ENCODE measurements at places on chromosomes 2 and 18.

- H3K27me3 ChIP-seq: peaks cover 26% of the 10 kb centered on the region
- no peaks in the 10 kb centered on the region for H3K4me1 ChIP-seq
- no peak overlapping the region for H3K4me3 ChIP-seq
- H3K36me3 ChIP-seq: no peaks in the 10 kb centered on the region
- no peak for DNase-seq
- no peak overlapping the region for H3K27ac ChIP-seq
These were observed 155.8 kb downstream of the ALPK2 start for GRCh38 chr18:58473071-58473470.

DNA sequence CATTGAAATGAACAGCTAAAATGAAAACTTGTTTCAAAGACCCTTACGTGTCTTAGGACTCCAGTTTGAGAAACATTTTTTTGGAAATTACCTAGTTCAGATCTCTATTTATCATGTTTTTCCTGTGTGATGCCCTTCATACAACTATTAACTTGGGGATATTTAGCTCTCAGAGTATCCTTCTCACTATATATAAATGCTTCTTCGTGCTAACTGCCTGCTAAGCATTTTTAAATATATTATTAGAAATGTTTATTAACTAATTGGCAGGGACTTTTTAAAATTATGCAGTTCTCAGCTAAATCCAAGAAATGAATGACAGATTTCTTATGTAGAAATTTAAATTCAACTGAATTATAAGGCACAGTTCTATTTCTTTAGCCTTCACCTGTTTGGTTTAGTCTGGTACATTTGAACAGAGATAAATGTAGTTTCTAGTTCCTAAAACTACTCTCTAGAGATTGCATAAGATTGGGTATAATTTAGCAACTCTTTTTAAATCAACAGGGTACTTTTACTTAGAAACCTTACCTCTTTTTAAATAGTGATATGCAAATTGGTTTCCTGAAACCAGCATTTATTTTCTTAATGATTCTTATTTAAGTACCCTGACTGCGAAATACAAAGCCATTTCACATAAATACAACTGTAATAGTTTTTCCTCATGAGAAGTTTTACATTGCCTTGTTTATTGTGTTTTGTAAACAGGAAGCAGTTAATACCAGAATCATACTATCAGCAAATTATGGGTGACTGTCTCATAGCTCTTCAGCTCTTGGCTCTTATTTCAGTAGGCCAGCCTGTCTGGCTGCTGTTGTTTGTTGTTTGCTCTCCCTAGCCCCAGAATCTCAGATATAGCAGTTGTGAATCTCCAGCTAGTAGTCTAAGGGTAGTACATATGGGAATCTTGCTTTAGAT is 140.7 kb downstream of the PTRHD1 start:
- H3K36me3 ChIP-seq: no peaks in the 10 kb centered on the region
- no peaks in the 10 kb centered on the region for H3K4me1 ChIP-seq
- no peak overlapping the region for H3K27ac ChIP-seq
- no peak for DNase-seq

GRCh38 chr2:11514904-11515303 is 18.9 kb upstream of the GREB1 start:
- no peaks in the 10 kb centered on the region for H3K36me3 ChIP-seq
- DNase-seq: no peak
- H3K4me3 ChIP-seq: no peak overlapping the region
- no peak overlapping the region for H3K27ac ChIP-seq
- peaks cover 2% of the 10 kb centered on the region for H3K27me3 ChIP-seq

DNA sequence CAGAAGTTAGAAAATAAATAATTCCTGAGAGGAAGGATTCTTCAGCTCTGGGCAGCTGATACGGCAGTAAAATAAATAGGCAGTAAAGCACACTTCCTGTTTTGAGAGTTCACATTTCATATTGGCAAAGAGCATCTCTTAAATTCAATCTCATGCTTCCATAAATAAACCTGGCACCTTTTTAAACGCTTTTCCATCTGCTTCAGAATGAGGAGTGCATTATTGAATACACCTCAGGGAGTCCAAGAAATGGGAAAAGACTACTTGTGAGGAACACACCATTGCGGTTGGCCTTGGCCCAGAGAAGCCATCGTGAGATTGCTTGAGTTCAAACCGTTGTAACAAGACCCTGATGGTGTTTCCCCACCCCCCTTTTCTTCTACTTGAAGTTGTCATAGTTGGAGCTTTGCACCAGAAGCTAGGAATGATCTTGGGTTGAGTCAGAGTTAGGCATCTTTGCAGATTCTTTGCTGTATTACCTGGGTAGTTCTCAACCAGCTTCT is 123.9 kb downstream of the RDH14 start:
- H3K4me1 ChIP-seq: no peaks in the 10 kb centered on the region
- H3K36me3 ChIP-seq: no peaks in the 10 kb centered on the region
- no peak for DNase-seq
- H3K27ac ChIP-seq: no peak overlapping the region
- H3K27me3 ChIP-seq: peaks cover 9% of the 10 kb centered on the region

- peaks cover 5% of the 10 kb centered on the region for H3K27me3 ChIP-seq
- H3K4me1 ChIP-seq: peaks cover under 1% of the 10 kb centered on the region
- H3K27ac ChIP-seq: no peak overlapping the region
- no peaks in the 10 kb centered on the region for H3K36me3 ChIP-seq
- no peak overlapping the region for H3K4me3 ChIP-seq
These were observed 31.9 kb upstream of the GALNT14 start for GRCh38 chr2:31170071-31170698.

DNA sequence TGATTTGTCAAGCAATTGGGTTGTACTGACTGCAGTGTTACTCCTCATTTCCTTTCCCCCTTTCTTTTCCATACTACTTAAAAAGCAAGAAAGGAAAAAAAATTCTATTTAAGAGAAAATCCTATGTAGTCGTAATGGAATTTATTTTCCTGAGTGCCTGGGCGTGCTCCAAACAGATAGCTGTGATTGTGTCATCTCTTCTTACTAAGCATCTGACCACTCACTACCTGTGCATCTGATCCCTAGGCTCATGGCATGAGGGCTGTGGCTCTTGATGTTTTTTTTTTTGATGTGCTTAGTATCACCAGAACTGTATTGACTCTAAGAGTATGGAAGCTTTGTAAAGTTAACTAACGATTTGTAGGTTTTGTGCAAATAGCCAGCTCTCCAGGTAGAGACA is 19.0 kb downstream of the CRIM1 start:
- H3K36me3 ChIP-seq: no peaks in the 10 kb centered on the region
- peaks cover 2% of the 10 kb centered on the region for H3K27me3 ChIP-seq
- DNase-seq: no peak
- H3K27ac ChIP-seq: no peak overlapping the region

DNA sequence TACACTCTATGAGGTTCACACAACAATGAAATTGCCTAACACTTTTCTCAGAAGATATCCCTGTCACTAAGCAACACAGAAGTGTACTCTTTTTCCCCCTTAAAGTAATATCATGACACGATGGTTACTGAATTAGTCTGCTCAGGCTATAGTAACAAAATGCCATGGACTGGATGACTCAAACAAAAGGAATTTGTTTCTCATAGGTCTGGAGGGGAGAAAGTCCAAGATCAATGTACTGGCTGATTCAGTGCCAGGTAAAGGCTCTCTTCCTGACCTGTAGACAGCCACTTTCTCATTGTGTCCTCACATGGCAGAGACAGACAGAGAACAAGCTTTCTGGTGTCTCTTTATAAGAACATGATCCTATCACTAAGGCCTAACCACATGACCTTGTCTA is 211.9 kb downstream of the RBM43 start:
- no peak overlapping the region for H3K4me3 ChIP-seq
- no peaks in the 10 kb centered on the region for H3K36me3 ChIP-seq
- peaks cover 4% of the 10 kb centered on the region for H3K27me3 ChIP-seq
- H3K27ac ChIP-seq: no peak overlapping the region
- no peak for DNase-seq

- H3K27me3 ChIP-seq: no peaks in the 10 kb centered on the region
- DNase-seq: no peak
- no peak overlapping the region for H3K27ac ChIP-seq
- peaks cover 51% of the 10 kb centered on the region for H3K4me1 ChIP-seq
These were observed 12.9 kb downstream of the ARID5A start for GRCh38 chr2:96549466-96549785.

DNA sequence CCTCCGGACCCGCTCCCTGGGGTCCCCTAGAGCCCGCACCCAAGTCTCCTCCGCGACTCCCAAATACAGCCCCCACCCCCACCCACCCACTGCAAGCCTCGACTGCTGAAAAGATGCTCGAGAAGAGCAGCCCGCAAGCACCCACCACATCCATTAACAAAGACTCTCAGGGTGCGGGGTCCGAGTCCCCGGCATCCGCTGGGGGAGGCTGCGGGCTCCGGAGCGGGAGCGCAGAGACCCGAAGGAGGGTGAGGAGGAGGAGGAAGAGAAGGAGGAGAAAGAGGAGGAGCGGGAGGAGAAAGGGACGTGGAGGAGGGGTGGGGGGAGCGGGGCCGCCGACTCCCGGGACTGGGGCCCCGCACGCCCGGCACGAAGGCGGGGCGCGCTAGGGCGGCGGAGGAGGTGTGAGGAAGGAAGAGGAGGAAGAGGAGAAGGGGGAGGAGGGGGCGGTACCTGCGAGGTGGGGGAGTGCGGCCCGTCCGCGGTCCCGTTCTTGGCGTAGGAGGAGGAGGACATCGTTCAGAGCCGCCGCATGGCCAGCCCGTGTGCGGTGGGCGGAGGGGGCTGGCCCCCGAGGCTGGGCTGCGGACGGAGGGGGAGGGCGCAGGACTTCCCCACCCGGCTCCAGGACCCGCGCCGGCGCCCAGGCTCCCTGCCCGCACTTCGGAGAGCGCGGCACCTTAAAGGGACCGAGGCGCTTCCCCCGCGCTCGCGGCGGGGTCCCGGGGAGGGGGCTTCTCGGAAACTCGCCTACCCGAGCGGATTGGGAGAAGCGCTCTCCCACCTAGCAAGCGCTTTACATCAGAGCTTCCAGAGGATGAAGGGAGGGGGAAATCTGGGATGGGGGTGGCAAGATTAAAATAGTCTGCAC is at the start of gene CACNB4:
Gene CACNB4, minus strand, starts transcription at position 549 of the 871 bp plus-strand sequence.
- peak; percentile 8 for DNase-seq
- H3K4me1 ChIP-seq: peaks cover 14% of the 10 kb centered on the region
- no peaks in the 10 kb centered on the region for H3K36me3 ChIP-seq
- peaks cover 63% of the 10 kb centered on the region for H3K27me3 ChIP-seq
- no peak within 1 kb of the TSS for H3K27ac ChIP-seq

Data from activated CD4-positive, alpha-beta T cell treated with anti-CD3 and anti-CD28 coated beads, Interleukin-2, amount 10 ng/mL, durations not matched to agents 7 days and 5 days (primary cell).